Fibroblast of the aortic adventitia (primary cell): ENCODE measurements at places on chromosomes 1 and 21. TPM values are rescaled to one million over a fixed set of nuclear protein-coding genes. Genes with fewer than 3 reads are reported as not detected.

DNA sequence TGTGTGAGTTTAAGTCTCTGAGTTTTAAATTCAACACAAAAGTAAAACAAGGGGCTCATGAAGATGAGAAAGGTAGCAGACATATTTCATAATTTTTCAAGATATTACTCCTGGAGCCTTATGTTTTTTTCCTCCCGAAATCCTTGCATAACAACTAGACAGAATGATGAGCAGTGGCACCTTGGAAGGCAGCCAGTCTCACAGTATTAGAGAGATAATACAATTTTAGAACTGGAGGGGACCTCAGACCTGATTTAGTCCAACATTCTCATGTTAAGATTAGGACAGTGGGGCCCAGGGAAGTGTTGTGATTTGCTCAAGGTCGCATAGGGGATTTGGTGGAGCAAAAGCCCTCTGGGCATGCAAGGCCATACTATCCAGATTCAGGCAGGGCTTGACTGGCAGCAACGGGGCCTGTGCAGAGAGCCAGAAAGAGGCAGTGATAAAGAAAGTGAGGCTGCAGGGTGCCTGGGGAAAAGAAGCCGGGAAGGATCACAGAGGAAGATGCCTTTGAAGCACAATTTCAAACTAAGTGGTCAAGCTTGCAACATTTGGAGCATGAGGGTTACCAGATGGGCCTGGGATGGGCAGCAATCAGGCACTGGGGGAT lies 31.4 kb upstream of the BCL9 start:
- DNase-seq: no peak

DNA sequence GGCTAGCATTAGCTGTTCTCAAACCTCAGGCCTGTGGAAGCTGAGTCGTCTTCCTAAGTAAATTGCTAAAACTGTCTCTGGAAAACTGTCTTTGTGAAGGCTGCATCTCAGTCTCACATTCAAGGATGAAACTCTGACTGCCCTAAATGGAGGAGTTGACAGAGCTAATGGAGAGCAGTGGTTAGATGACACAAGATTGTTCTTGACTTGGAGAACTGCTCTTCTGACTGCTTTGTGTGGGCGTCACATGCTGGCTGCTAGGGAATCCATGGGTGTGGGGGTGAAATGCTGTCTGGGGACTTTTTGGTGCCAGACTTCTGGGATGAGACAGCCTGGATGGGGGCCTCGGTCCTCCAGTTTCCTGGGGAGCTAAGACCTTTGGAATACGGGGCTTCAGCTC lies 24.5 kb upstream of the TSPAN2 start:
- no peak for DNase-seq

Gene CCSAP
- 4.3 and 5.3 TPM in 2 replicates for total RNA-seq

DNA sequence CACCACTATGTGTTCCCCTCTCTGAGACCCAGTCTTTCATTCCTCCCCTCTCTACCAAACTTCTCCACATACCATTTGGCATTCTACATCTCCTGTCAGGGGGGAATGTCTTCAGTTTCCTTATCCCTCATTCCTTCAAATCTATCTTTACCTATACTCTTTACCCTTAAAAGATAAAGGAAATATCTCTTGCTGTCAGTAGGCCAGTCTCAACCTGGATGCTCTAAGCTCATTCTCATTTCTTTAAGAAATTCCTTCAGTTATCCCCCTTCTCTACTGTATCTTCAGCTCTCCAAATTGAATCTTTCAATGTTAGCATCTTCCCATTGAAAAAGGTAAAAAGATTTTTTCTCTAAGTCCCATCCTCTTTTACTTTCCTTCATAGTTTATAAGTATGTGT lies 6.5 kb downstream of the RO60 start:
- no peak for DNase-seq

GRCh38 chr1:211382182-211382713 lies 55.6 kb downstream of the TRAF5 start:
- DNase-seq: no peak

- DNase-seq: peak; percentile 46
Measured at GRCh38 chr1:87149241-87150041, 179.2 kb upstream of the LMO4 start.

Gene NECTIN4
- not detected in 2 replicates for total RNA-seq

DNA sequence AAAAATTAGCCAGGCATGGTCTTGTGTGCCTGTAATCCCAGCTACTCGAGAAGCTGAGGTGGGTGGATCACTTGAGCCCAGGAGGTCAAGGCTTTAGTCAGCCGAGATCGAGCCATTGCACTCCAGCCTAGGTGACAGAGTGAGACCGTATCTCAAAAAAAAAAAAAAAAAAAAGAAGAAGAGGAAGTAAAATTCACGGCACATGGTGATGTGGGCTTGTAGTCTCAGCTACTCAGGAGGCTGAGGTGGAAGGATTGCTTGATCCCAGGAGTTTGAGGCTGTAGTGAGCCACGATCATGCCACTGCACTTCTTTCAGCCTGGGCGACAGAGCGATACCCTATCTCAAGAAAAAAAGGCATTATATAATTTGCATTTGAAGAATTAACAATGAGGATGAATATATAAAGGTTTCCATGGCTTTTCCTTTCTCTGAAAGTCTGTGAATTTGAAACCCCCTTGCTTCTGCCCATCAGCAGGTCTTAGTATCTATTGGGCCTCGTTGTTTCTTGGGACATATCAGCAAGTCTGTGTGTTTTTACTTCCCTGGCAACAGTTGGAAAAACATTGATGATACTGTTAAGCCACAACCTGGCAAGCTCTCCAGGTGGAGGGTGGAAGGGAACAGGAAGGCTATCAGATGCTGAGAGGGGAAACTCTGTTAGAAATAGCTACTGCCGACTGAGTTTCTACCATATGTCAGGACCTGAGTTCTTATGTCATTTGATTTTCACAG lies 4.6 kb upstream of the PLA2G2D start:
- peak; percentile 18 for DNase-seq

DNA sequence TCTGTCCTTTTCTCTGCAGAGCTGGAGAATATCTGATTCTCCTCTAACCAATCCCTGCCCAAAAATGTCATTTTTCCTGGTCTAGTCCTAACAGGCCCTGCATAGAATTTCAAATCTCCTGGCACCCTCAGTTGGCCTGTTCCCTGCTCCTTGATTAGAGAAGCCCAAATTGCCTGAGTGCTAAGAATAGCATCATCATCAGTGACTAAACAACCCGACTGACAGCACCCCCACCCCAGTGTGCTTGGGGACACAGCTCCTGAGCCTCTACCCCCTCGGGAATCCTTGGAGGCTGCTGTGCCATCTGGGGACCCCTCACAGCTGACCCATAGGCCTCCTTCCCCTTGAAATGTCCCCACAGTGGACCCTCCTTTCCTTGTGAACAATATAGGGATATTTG lies 94.4 kb downstream of the DDX20 start:
- no peak for DNase-seq

Gene S100A12
- total RNA-seq: not detected in 2 replicates

DNA sequence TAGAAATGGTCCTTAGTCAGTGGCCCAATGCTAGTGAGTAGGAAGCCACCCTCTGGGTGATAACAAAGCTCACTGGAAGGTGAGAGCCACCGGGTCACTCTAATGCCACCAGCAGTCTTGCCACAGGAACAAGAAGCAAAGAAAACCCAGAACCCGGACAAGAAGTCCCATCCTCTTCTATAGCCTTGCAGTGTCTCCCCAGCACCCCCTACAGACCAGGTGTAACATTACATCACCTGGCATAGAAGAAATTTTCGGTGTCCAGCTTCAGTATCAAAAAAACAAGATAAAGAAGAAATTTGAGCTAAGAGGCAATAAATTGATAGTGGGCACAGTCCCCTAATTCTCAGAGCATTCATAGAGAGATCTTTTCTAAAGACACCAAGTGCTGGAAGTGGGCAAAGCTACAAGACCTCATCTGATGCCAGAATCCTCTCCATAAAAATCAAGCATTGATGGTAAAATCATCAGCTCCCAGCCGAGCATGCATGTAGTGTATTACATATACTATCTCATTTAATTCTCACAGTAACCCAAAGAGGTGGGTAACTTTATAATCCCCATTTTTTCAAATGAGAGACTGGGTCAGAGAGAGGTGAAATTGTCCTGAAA lies 491.0 kb downstream of the MATN1 start:
- DNase-seq: no peak

DNA sequence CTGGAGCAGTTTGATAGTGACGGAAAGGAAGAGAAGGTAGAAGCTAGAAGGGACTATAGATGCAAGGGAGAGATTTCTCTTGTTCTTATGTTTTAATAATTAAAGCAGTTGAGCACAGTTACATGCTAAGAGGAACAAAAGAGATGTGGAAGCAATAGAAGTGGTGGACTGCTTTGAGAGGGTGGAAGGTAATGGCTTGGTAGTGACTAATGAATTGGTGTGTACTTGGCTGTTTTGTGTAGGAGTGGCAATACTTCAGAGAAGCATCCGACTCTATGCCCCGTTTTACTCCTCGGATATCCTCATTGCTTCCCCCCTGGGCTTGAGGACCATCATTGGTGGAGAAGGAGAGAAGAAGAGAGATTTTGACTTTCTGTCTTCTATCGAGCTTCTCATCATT lies 12.8 kb downstream of the UTP25 start:
- peak; percentile 20 for DNase-seq

Gene RSPH1
- total RNA-seq: 0.16 TPM in 1 of 2 replicates, not detected in the other

DNA sequence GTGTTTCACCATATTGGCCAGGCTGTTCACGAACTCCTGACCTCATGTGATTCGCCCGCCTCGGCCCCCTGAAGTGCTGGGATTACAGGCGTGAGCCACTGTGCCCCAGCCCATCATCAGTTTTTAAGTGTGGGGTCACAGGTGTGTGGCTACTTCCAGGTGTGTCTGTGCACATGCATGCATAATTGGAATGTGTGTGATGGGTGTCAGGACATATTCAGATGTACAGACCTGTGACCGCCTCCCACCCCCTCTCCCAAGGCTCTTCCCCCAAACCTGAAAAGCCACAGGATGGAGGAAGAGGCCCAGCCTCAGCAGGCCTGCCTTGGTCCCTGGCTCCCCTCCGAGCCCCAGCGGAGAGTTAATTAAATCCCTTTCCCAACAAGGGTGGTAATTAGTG lies 37.3 kb upstream of the CSF3R start:
- DNase-seq: no peak

DNA sequence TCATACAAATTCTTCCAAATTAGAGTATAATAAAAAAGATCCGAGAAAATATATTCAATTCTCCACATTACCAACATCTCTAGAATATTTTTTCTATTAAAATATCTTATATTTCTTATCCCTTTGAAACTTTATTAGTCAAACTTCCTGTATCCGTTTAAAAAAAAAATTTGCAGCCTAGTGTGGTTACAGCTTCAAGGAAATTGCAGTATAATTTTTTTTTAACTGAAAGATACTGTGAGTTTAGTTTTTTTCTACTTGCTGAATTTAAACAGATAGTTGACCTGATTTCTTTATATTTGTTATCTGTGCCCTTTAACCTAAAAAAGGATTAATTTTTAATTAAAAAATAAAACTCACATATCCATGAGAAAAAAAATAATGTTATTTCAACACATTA lies 1.5 kb downstream of the RGS18 start:
- no peak for DNase-seq

GRCh38 chr1:196723325-196724185 lies 51.1 kb upstream of the CFHR3 start:
- DNase-seq: peak; percentile 50

GRCh38 chr1:197481101-197481500 lies 213.0 kb downstream of the CRB1 start:
- DNase-seq: no peak

Gene LYPD8
- 0.27 TPM in 1 of 2 replicates, not detected in the other for total RNA-seq

Gene A3GALT2
- not detected in 2 replicates for total RNA-seq

- no peak for DNase-seq
Measured at GRCh38 chr1:30639881-30640452, 83.4 kb downstream of the MATN1 start.

DNA sequence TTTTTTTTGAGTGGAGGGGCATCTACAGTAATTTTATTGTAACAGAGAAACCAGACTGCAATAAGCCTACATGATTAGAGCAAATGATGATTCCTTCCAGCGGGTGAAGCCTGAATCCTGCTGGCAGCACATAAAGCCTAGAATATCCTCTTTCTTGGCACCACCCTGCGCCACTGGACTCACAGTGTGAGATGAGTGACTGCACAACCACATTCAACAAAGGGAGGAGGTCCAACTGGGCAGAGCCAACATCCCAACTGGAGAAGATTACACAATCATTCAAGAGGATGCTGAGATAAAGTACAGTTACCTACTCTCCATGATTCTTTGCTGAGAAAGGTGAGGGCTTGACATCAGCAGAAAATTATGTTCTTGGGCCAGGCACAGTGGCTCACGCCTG lies 67.4 kb downstream of the TNFSF4 start:
- DNase-seq: no peak

DNA sequence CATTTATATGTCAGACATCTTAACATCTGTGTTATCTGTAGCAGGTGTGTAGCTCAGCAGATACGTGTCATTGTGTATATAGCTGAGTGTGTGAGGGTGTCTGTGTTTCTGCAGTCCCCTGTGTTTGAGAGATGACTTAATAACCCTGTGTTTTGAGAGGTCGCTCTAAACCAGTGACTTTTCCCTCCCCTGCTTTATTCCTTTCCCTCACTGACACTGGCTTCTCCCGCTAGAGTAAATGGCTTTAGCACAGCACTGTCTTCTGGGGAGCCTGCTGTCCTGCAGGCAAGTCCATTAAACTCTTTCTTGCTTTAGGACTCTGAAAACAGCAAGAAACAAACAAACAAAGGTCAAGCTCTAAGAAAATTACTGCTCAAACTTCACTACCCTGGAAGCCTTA lies 53.0 kb downstream of the VANGL1 start:
- no peak for DNase-seq

DNA sequence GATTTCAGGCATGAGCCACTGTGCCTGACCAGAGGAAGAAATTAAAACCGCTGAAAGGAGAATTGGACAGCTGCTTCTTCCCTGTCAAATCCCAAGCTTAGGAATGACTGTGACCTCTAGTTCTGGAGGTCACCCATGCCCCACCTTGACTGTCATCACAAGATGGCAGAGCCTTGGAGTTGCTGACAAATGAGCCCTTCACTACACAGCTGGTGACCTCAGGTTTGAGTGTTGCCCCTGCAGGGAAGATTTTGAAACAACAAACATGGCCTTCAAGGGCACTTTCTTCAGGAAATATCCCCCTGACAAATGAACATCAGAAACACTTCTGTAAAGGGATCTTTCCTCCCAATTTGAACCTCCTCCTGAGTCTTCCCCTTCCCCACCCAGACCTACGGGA lies 6.9 kb upstream of the SLC45A3 start:
- DNase-seq: no peak

DNA sequence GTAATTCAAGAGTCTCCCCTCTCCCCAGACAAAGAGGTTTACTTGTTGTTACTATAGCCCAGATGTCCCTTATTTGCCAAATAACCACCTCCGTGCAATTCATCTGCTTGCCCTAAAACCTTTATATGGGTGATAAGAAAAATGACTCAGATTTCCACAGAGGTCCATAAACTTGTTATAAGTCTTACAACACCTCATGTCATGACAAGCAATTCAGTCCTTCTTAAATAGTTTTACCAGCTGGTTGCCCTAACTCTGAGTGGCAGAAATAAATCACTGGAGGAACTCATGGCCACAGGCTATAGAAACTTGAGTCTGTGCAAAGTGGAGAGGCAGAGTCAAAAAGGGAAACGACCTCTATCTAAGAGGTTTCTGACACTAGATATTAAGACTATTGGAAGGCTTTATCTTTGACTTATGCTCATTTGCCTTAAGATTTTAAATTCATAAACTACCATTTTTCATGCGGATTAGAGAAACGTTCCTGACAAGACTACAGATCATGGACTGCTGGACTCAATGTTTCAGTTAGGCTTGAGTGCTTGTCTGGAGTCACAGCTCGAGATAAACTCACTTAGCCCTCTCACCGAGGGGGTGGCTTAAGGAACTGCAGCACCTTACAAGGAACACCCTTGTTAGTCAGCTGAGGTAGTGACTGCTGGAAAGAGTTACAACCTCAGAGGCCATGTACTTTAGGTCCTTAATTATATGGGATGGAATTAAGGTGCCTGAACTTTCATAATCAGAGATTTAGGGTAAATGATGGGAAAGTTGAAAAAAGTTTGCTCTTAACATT lies 662.5 kb upstream of the USP24 start:
- no peak for DNase-seq

Gene CIART
- 9.8 and 26.8 TPM in 2 replicates for total RNA-seq
